Daoy (cell line): ENCODE measurements at places on chromosomes 3 and 15. TPM values are rescaled to one million over a fixed set of nuclear protein-coding genes. Genes with fewer than 3 reads are reported as not detected.
A peak's percentile ranks its signal among the peaks of the same experiment; 100 is the strongest.

- DNase-seq = peak; percentile 10
These were observed 134.5 kb downstream of the FBN1 start for GRCh38 chr15:48510976-48511375.

- no peak for DNase-seq
These were observed 233.8 kb downstream of the NTRK3 start for GRCh38 chr15:88022716-88023115.

GRCh38 chr3:65348398-65348995, 660.7 kb upstream of the ADAMTS9 start:
- DNase-seq = no peak

GRCh38 chr15:74022706-74023470, 28.4 kb downstream of the PML start:
- no peak for DNase-seq

- peak; percentile 79 for DNase-seq
These were observed 70.5 kb upstream of the LIPC start for GRCh38 chr15:58361273-58361759.

DNA sequence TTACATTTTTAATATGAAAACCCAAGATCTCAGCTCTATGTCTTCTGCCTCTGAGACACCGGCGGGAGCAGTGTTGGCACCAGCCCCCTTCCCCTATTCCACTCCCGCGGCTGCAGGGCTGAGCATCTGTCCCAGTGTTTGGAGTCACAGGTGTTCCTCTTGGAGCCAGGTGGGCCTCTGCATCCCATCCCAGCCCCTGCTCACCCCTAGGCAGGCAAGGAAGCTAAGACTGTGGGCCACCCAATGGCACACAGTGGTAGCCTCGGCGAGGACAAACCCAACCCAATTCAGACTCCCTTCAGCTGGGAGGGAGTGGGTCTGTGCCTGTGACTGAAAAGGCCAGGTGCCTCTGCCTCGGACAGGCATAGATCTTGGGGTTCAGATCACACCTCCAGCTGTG, 3.1 kb downstream of the CHST13 start:
- DNase-seq = no peak

GRCh38 chr3:141239511-141240281, 8.1 kb downstream of the PXYLP1 start:
- no peak for DNase-seq

DNA sequence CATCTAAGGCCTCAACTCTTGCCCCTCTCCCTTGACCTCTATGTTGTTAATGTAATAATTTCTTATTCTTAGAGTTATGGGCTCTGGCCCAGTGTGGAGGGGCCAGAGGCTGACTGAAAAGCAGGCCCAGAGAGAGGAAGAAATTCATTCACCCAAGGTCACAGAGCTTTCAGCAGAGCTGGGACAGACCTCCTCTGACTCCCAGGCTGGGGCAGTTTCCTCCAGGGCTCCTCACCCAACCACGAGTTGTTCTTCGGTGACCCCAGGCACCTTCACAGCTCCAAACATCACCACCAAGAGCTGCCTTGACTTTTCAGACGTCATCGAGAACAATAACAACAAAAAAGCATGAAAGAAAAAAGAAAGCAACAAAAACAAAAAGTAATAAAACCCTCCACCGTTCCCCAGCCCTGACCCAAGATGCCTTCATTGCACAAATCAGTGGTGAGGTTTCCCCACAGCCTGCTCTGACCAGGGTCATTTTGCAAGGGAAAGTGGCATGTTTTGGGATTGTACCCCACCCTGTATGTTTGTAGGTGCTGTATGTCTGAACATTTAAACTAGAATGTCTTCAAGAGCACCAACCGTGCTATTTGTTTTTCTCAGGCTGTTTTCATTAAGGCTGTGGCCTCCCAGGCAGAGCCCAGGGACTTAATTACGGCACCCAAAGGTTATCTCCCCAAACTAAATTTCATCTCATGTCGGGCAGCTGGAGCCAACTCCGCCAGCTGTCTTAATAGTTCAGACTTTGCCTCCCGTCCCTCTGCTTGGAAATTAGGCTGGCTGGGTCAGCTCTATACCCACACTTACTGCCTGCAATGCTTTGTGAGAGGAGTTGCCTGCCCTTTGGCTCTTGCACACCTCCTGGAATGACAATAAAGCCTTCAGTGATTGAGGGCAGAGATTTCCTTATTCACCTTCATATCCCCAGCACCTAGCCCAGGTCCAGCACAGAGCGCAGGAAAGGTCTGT, 173.8 kb downstream of the RPLP1 start:
- DNase-seq = no peak

GRCh38 chr3:94269763-94270162, 206.9 kb downstream of the NSUN3 start:
- no peak for DNase-seq

DNA sequence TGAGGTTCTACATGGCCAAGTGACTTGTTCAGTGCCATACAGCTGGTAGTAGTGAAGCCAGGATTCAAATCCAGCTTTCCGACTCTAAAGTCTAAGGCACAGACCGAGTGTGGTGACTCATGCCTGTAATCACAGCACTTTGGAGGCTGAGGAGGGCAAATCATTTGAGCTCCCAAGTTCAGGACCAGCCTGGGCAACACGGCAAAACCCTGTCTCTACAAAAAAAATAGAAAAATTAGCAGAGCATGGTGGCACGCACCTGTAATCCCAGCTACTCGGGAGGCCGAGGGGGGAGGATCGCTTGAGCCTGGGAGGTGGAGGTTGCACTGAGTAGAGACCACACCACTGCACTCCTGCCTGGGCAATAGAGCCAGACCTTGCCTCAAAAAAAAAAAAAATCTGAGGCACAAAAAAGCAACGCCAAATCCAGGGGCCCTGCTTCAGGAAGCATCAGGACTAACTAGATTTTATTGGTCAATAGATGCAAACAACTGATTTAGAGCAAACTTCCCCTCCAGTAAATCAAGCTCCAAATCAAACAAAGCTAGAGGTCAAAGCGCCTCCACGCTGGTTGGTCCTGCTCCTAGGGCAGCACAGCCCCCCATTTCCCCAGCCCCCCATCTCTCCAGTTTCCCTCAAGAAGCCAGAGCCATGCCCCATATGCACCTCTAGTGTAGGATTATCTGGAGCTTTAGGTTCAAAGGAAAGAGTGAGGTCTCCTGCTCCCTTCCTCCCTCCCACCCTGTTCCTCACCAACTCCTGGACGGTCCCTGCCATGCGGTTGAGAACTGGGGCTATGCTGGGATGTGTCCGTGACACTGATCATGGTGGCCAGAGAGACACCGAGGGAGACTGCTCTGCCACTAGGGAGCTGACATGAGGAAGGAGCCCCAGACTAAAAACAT, 2.9 kb upstream of the TNK2 start:
- DNase-seq = peak; percentile 44

GRCh38 chr3:64368257-64369020, 143.2 kb upstream of the PRICKLE2 start:
- DNase-seq = no peak

GRCh38 chr3:192816351-192816750, 89.0 kb upstream of the FGF12 start:
- peak; percentile 51 for DNase-seq

DNA sequence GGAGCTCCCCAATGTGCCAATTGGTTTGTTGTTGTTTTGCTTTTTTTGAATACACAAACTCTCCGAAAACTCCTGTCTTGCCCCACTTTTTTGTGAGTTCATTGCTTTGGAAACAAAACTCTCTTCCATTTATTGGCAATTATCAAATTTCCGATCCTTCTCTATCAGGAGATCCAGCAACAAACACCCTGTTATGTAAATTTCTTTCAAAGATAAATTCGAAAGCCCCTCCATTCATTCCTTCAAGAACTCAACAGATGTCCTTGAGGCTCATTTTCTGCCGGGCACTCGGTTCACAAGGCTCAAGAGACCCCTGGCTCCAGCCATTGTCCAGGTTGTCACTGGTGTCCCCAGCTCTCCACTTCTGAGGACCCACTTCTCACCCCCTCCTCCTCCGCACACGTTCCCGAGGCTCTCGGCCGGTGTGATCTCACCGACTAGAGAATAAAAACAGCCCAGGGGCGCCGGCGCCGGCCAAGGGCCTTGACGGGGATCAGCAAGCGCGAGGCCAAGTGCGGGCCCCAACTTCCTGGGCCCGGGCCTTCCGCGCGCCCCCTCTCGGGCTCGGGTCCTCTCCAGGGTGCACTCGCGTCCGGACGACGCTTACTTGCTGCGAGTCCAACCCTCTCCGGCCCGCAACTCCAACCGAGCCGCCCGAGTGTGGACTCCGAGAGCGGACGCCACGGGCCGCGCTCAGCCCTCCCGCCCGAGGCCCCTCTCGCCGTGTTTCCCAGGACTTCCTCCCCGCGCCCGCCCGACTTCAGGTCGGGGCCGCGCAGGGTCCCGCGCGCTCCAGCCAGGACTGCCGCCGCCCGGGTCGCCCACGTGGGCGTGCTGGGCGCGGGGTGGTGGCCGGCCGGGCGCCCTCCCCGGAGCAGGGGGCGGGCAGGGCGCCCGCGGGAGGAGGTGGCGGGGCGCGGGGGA, 533 bp upstream of the SMAD3 start:
- DNase-seq = no peak

DNA sequence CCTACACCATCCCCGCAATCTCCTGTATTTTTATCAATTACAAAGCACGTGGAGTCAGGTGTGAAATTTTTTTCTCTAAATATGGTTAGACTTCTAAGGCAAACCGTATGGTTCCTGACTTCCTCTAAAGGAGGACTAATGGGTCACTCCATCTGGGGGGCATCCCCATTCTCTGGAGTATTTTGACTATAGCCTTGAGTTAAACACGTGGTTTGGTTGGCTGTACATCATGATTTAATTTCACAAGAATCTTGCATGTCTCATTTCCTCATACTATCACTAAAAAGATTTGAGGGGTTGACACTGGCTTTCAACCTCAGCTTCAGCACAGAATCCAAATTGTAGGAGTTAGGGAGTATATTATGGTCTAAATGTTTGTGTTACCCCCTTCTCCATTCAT, 25.3 kb upstream of the ZNF770 start:
- DNase-seq = no peak

- DNase-seq = no peak
These were observed 13.4 kb downstream of the TMEM207 start for GRCh38 chr3:190436331-190436730.

GPR149 gene
- not detected in 2 replicates for total RNA-seq

ARL6IP5 gene
- 31.6 and 36.2 TPM in 2 replicates for total RNA-seq

MYO1E gene
- total RNA-seq = 92.3 and 97.3 TPM in 2 replicates

NGLY1 gene
- 27.6 and 40.8 TPM in 2 replicates for total RNA-seq

UACA gene
- 16.0 and 19.6 TPM in 2 replicates for total RNA-seq

EHHADH gene
- total RNA-seq = 7.4 and 8.6 TPM in 2 replicates

MESP1 gene
- total RNA-seq = 1.2 and 1.5 TPM in 2 replicates

GHSR gene
- not detected in 2 replicates for total RNA-seq
